ENCODE measurements at places on chromosomes 4 and X.

GRCh38 chr4:20044502-20044911 is 207.2 kb upstream of the SLIT2 start:
- DNase-seq = no peak

DNA sequence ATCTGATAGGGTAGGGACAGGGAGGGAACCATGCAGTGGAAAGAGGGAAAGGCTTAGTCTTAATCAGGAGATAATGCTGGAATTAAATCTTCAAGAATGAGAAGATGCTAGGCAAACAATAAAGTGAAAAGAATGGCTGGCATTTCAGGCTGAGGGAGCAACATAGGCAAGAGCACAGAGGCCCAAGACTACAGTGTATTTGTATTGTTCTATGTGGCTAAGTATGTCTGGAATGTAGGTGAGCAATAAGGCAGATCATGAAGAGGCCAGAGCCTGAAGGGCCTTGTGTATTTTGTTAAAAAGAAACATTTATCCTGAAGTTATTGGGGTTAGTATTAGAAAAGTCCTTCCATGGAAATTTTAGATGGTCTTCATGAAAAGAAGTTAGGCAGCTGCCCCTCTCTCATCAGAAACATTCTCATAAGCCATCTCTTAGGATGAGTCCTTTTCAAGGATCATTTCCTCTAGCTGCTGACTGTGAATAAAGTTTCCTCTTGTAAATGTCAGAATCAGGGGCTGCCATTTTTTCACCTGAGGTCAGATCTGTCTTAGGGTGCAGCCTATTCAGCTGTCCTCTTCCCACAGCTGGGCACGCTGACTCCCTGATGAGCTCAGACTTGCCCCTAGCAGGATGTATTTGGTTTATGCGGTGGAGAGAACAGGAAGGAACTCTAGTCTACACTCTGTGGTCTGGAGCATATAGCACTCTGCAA is 46.3 kb downstream of the ATP10D start:
- DNase-seq = no peak

GRCh38 chr4:122845760-122846159 is 19.1 kb downstream of the FGF2 start:
- DNase-seq = no peak

- no peak for DNase-seq
These were observed 80.5 kb downstream of the ZNF330 start for GRCh38 chr4:141301216-141301615.

DNA sequence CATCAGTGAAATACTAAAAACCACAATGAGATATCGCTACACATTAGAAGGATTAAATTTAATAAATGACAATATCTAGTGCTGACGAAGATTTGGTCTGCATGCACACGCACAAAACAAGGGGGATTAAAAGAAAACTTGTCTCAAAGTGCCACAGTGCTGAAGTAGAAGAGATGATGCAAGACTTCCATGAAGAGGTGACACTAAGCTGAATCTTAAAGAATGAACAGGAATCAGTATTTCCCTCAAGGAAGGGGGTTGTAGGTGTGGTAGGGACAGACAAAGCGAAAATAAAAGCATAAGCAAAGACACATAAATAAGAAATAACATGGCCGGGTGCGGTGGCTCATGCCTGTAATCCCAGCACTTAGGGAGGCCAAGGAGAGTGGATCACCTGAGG is 33.5 kb downstream of the CNOT6L start:
- no peak for DNase-seq

DNA sequence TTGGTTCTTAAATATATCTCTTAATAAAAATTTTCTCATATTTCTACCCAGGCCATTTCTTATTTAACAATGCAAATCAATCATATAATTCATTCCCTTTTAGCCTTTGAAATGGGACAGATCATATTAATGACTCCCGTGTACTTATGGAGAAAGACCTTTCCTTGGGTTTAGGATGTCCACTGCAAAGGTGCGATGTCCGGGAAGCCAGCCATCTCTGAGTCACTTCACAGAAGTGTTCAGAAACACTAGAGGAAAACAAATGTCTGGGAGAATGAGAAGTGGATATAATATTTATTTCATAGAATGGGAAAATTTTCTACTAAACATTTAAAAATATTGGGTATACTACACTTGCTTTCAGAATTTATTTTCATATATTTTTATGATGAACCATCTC is 15.3 kb downstream of the INTU start:
- DNase-seq = no peak

DNA sequence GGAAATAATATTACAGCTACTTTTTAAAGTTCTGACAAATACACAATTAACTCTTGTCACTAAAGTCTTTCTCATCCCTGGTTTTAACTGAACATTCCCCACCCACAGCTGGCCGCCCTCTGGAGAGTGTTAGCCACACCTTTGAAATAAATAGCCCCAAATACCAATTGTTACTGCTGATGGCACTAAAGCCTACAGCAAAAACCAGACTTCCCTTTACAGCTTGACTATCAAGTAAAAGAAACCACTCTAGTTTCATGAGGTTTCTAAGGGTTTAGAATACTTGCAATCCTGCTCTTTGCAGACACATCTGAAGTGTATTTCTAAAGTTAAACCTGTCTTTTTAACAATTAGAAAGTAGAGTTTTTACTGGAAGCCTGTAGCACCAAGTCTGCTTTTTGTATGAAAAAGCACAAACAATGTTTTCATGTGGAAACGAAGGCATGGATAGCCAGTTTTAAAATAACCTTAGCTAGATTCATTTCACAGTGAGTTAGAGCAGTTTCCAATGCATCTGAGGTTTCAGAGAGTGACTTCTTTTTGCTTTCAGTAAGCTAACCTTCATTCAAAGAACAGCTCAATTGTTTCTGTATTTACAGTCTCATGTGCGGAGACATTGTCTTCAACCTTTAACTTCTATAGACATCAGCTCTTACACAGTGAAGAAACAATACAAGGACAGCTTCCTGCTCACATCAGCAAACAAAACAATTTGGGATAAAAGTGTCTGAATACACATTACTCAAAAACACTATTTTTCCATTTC is 164.8 kb upstream of the VEGFC start:
- DNase-seq = no peak

- no peak for DNase-seq
These were observed 20.9 kb upstream of the EREG start for GRCh38 chr4:74344031-74344430.

DNA sequence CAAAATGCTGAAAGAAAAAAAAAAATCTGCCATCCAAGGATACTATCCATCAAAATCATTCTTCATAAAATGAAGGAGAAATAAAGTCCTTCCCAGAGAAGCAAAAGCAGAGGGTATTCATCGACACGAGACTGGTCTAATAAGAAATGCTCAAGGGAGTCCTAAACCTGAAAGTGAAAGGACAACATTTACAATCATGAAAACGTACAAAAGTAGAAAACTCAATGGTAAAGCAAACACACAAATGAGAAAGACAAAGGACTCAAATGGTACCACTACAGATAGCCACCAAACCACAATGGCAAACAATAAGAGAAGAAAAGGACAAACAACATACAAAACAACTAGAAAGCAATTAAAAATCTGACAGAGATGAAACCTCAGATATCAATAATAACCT is 41.0 kb downstream of the CD99L2 start:
- DNase-seq = no peak

GRCh38 chr4:121307445-121308327 is 73.1 kb downstream of the QRFPR start:
- no peak for DNase-seq

DNA sequence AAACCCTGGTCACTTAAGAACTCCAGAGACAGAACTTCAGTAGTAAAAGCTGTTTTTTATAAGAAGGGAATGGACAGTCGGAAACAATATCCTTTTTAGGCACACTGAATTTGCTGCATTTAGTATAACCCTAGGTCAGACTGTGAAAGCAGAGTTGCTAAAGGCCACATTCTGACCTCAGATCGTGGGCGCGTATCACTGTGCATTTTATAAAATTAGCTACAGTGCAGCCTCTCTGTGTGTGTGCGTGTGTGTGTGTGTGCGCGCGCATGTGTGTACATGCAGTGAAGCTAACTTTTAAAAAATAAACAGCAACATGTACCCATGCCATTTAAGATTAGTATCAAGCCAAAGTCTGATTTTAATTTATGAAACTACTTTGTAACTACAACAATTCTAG is 8.0 kb downstream of the ZNF827 start:
- DNase-seq = no peak

GRCh38 chr4:56226579-56226978 is 160.7 kb downstream of the AASDH start:
- no peak for DNase-seq

GRCh38 chrX:47091149-47091775 is 13.0 kb downstream of the RGN start:
- DNase-seq = no peak

GRCh38 chr4:1218634-1219565 is 30.0 kb downstream of the CTBP1 start:
- no peak for DNase-seq

- DNase-seq = no peak
These were observed 13.9 kb downstream of the QDPR start for GRCh38 chr4:17497890-17498523.

DNA sequence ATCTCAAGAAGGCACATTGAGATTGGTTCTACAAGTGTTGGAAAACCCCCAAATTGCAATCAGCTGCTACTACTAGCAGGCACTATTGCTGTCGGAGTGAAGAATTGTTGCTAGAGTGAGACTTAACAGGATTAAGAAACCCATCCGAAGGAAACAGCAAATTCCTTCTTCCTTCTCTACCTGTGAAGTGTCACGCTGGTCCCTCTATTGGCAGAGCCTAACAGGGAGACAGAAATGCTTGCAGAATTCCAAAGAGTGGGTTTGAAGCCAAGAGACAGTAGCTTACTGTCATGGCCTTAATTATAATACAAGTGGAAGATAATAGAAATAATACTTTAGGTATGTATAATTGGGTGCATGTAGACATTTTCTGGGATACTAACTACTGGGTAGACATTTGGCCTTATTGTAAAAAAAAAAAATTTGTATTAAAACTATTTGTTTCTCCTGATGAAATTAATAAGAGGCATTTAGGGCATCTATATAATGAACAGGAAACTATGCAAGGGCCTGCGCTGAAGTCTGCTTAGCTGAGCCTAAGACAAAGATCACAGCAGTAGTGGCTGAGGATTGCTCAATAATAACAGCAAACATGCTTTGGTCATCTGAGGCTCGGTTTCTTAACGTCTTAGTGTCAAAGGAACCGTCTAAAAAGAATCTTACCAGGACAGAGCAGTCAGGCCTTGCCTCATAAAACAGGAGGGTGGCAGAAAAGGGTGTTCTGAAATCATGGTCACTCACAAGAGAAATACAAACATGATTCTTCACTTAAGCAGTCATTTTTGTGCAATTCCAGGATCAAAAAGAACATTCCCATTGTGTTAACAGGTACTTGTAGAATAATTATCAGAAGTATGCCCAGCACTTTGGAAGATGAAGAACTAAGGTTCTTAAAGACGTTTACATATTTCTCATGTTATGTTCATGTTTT is 40.8 kb downstream of the FAM241A start:
- no peak for DNase-seq

DNA sequence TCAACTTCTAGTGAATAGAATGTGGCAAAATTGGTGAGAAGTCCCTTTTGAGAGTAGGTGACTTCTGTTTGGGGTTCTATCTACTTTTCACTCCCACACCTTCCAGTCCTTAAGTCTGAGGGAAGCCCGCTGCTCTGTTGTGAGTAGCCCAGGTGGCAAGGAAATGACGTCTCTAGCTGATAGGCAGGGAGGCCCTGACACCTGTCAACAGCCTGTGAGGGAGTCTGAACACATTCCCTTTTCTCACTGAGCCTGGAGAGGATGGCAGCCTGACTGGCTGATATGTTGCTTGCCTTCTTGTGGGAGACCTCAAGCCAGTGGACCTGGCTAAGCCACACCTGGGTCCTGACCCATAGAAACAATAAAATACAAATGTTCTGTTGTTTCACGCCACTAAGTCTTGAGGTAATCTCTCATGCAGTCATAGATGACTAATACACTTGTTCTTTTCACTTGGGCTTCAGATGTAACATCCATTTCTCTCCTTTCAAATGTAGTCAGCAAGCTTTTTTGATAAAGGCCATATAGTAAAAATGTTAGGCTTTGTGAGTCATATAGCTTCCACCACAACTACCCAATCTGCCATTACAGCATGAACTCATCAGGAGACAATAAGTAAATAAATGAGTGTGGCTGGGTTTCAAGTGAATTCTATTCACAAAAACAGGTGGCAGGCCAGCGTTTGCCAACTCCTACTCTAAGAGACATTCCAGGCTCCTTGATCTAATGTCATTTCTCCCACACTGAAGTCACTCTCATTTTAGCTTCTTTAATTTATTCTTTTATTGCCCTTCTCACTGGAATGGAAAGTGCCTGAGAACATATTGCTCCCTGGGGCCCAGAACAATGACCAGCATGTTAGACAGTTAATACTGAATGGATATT is 265.1 kb upstream of the MAD2L1 start:
- no peak for DNase-seq

GRCh38 chrX:17769701-17770269 is 32.5 kb downstream of the SCML1 start:
- no peak for DNase-seq

- no peak for DNase-seq
These were observed 26.6 kb upstream of the SNCA start for GRCh38 chr4:89863533-89863932.

- DNase-seq = peak; percentile 10
These were observed 40.5 kb upstream of the OGT start for GRCh38 chrX:71492231-71493065.

DNA sequence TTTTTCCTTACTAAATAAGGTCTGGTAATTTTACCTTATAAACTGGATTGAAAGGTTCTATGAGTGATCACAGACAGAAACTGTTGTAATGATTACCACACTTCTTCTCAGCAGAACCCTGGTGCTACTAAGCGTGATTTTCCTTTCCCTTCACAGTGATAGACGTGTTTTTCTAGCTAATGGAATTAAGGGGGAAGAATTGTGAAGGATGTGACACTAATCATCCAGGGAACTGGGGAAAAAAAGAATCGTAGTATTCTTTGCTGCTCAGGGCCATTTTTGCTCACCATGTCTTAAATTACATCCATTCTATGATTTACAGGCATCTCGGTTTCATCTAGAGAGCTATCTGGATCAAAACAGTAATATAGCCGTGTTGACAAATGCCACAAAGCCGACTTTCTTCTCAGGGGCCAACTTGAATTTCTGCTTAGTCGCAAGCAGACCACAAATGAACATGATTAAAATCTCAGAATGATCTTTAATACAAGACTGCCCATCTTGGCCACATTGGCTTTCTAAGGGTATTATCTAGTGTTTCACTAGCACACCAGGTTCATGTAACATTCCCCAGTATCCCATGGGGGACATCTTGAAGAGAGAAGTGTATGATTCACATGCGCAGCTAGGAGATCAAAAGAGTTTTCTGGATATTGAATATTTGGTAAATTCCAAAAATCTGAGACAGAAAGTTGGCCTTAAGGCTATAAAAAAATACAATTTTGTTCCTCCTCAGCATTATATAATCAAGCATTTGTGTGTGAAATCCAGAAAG is 154.0 kb downstream of the UGT8 start:
- DNase-seq = no peak

DNA sequence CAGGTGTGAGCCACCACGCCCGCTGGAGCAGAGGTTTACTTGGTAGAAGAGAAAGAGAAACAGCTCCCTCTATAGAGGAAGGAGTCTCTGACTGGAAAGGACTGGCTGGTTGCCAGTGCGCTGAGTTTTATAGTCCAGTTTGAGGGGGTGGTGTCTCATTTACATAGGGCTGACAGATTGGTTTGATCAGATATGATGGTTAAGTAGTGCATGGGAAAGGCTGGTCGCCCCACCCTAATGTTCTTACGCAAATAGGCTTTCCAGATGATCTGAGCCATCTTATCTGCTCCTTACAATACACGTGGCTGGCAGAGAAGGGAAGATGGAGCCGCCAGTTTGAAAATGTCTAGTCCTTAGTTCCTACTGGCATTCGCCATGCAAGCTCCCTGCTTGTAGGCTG is 439.5 kb downstream of the NAF1 start:
- no peak for DNase-seq

Measured in right renal cortex interstitium (tissue), 3 donors.